ENCODE measurements at places on chromosomes 7 and 10.

- ATAC-seq = no peak
Observed at GRCh38 chr10:129725890-129726631, 238.0 kb downstream of the EBF3 start.

- no peak for ATAC-seq
Observed at GRCh38 chr10:23432166-23432565, 6.7 kb upstream of the OTUD1 start.

DNA sequence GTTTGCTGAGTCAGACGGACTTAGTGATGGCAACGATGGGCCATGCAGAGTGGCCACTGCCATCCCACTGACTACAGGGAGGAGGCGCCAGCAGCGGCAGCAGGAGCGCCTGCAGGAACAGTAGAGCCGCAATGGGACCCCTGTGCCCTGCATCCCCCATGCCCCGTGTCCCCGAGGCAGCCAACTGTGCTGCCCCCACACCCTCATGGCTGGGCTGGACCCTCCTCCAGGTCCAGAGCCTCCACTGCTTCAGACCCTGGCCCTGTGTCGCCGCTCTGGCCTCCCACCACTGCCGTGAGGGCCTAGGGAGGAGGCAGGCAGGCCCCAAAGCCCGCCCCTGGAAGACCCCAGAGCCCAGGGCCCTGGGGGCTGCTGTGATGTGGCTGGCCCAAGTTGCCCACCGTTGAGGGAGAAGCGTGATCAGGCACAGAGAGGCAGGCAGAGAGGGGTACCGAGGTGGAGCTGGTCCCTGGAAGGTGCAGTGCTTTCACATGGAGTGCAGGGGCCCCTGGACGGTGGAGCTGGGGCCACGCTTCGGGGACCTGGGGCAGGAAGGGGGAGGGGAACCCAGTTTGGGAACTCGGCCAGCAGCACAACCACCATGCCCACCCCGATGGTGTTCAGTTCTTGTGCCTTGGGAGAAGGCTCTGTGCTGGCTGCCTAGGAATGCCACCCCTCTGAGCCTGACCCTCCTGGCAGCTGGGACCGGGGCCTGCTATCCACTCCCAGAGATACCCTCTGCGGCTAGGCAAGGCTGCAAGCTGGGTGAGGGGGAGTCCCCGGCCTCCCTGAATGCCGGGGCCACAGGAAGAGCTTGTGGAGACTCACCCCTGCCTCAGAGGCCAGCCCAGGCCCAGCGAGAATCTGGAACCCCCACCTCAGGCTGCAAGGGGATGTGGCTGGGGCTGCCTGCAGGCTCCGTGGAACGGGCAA is 32.6 kb downstream of the DKK1 start:
- ATAC-seq = peak; percentile 13

- peak; percentile 63 for ATAC-seq
Observed at GRCh38 chr7:2613931-2614600, 17.7 kb upstream of the TTYH3 start.

GRCh38 chr10:67175354-67175753 is 249.5 kb downstream of the LRRTM3 start:
- ATAC-seq = no peak

GRCh38 chr7:142582351-142582750 is 166.9 kb upstream of the PRSS1 start:
- ATAC-seq = no peak
